ENCODE measurements at places on chromosomes 2 and 18.

DNA sequence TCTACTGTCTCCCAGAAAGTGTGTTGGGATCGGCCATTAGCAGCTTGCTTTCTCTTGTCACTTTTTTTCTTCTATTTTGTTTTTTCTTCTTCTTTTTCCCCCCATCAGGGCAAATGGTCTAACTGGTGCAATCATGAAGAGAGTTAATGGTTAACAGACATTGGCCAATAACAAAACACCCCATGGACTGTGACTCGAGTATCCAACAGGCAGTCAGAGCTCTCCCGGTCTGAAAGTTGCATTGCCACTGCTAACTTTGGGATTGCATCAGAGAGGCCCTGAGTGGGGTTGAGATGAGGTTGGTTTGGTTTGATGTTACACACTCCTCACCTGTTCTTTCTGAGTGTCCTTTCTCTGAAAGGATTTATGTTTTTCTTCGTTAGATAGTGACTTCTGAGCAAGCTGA, 12.9 kb upstream of the SNORC start:
- DNase-seq = no peak

DNA sequence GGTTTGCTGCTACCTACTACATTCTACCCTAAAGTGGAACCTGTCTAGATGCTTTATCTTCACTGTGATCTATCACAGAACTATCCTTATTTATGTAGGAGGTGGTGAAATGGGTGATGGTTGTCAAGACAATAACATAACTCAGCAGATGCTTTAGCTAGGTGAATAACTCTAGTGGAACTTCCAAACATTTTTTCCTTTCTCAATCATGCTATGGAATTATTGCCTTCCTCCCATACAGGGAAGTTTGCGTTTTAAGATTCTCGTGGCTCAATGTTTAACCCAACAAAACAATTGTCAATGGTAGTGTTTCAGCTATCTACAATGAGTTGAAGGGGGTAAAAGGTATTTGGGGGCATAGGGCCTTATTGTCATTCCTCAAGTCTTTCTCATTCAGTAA, 82.6 kb upstream of the GLI2 start:
- no peak for DNase-seq

- DNase-seq = no peak
These were observed at the start of gene DNER for GRCh38 chr2:229714080-229714735. Gene DNER, minus strand, starts transcription at chr2:229714555. Its CDS starts 132 bp downstream, at chr2:229714423.

DNA sequence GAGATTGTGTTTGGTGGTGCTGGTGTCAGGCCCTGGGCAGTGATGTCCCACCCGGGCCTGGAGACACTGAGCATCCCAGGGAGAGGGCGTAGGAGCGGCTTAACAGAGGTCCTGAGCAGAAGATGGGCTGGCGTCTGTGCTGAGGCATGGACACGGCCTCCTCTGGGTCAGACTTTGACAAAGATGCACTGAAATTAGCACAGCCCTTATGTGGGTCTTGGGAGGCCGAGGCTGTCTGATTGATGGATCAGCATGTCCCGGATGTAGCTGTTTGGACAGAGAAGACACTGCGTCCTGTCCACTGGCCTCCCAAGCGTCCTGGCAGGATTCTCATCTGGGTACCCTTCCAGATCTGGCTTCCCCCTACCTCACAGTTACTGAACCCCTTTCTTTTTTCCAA, 159.4 kb downstream of the ANKRD30B start:
- no peak for DNase-seq

GRCh38 chr2:223886726-223887125, 49.3 kb upstream of the AP1S3 start:
- DNase-seq = no peak

DNA sequence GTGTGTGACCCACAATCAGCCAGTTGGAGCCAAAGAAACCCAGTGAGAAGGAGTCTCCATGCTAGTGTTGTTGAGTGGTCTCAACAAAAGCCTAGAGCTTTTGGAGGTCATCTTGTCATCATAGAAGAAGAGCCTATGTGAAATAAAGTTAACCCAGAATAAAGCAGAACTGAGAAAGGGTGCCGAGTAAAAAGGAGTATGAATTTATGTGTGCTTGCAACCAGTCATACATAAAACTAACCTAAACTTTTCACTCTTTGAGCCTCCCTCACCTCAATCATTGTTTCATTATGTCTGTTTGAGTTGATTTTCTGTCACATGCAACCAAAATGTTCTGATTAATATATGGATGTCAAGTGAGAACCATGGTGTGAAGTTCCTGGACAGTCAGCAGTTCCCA, 599.3 kb upstream of the ZEB2 start:
- DNase-seq = no peak
